Kidney epithelial cell (primary cell): ENCODE measurements at places on chromosomes 12 and 14. TPM values are rescaled to one million over a fixed set of nuclear protein-coding genes. Genes with fewer than 3 reads are reported as not detected.

The APOF gene
- total RNA-seq = not detected in 2 replicates

The TRIM9 gene
- total RNA-seq = 0.92 and 1.2 TPM in 2 replicates

The NTN4 gene
- 76.7 and 81.3 TPM in 2 replicates for total RNA-seq

The WNT5B gene
- 26.4 and 28.5 TPM in 2 replicates for total RNA-seq

The SLC39A2 gene
- total RNA-seq = 0.25 TPM in 1 of 2 replicates, not detected in the other

The KRT85 gene
- total RNA-seq = not detected in 2 replicates

The PPP4R4 gene
- 0.68 and 2.4 TPM in 2 replicates for total RNA-seq

The SLC25A47 gene
- not detected in 2 replicates for total RNA-seq

The TSPAN19 gene
- total RNA-seq = 0.92 TPM in 1 of 2 replicates, not detected in the other

The SLC25A21 gene
- 2.1 and 51.1 TPM in 2 replicates for total RNA-seq

The GALNT6 gene
- 35.0 and 45.7 TPM in 2 replicates for total RNA-seq

The P2RX2 gene
- not detected in 2 replicates for total RNA-seq

The IFI27 gene
- under 0.01 and 1.4 TPM in 2 replicates for total RNA-seq

The AICDA gene
- 1.3 TPM in 2 replicates for total RNA-seq

The KRR1 gene
- 20.5 and 31.2 TPM in 2 replicates for total RNA-seq

The SLC2A13 gene
- 5.0 and 6.8 TPM in 2 replicates for total RNA-seq

The RNASE13 gene
- not detected in 2 replicates for total RNA-seq

The OASL gene
- total RNA-seq = 0.58 and 1.4 TPM in 2 replicates

The FGF6 gene
- not detected in 2 replicates for total RNA-seq

The PGF gene
- total RNA-seq = 10.5 and 11.2 TPM in 2 replicates

The UBE3B gene
- 34.8 and 38.3 TPM in 2 replicates for total RNA-seq

The CISTR gene
- not detected in 2 replicates for total RNA-seq

The OSGEP gene
- total RNA-seq = 46.6 and 61.1 TPM in 2 replicates

The KNTC1 gene
- total RNA-seq = 12.4 and 16.2 TPM in 2 replicates

The TGFB3 gene
- total RNA-seq = 1.4 and 3.1 TPM in 2 replicates

The LRRC43 gene
- 0.75 and 2.5 TPM in 2 replicates for total RNA-seq

The PRH2 gene
- total RNA-seq = not detected in 2 replicates

The CHST11 gene
- 27.2 and 32.6 TPM in 2 replicates for total RNA-seq

The SP7 gene
- not detected in 2 replicates for total RNA-seq

The GARIN6 gene
- total RNA-seq = not detected in 2 replicates

The TAS2R13 gene
- total RNA-seq = 0.21 and 0.89 TPM in 2 replicates

The ENDOU gene
- not detected in 2 replicates for total RNA-seq
